Natural killer cell (primary cell): ENCODE measurements at places on chromosomes 6 and 20. TPM values are rescaled to one million over a fixed set of nuclear protein-coding genes. Genes with fewer than 3 reads are reported as not detected.

GRCh38 chr20:50584687-50585086 lies 74.5 kb downstream of the PTPN1 start:
- H3K4me3 ChIP-seq = no peak overlapping the region
- H3K27ac ChIP-seq = no peak overlapping the region
- H3K36me3 ChIP-seq = peaks cover 66% of the 10 kb centered on the region
- H3K4me1 ChIP-seq = no peaks in the 10 kb centered on the region
- DNase-seq = no peak

DNA sequence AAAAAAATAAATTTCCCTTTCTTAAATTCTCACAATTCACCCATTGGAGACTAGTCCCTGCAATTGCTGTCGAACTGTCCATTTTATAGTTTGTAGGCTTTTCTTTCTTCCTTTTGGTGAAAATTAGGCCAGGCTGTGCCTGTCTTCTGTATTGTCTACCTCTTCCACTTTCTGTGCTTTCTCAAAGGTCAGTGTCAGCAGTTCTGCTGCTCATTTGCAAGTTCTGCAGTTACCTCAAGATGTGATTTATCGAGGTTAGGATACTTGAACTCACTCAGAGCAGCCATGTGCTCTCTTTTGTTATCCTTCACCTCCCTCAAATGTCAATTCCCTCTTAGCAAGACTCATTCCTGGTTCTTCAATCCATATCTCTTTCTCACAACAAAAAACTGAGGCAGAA lies 179.1 kb downstream of the SLC35F1 start:
- DNase-seq = no peak
- no peak overlapping the region for H3K27ac ChIP-seq
- H3K36me3 ChIP-seq = no peaks in the 10 kb centered on the region
- H3K27me3 ChIP-seq = no peaks in the 10 kb centered on the region
- no peak overlapping the region for H3K4me3 ChIP-seq

- H3K36me3 ChIP-seq = no peaks in the 10 kb centered on the region
- H3K27me3 ChIP-seq = no peaks in the 10 kb centered on the region
- H3K4me3 ChIP-seq = no peak overlapping the region
These were observed 94.9 kb upstream of the C6orf118 start for GRCh38 chr6:165404296-165404695.

GRCh38 chr6:132907231-132907630 lies 92.9 kb downstream of the RPS12 start:
- H3K4me1 ChIP-seq = no peaks in the 10 kb centered on the region
- no peak overlapping the region for H3K27ac ChIP-seq
- peaks cover under 1% of the 10 kb centered on the region for H3K27me3 ChIP-seq
- no peak for DNase-seq
- H3K36me3 ChIP-seq = no peaks in the 10 kb centered on the region

DNA sequence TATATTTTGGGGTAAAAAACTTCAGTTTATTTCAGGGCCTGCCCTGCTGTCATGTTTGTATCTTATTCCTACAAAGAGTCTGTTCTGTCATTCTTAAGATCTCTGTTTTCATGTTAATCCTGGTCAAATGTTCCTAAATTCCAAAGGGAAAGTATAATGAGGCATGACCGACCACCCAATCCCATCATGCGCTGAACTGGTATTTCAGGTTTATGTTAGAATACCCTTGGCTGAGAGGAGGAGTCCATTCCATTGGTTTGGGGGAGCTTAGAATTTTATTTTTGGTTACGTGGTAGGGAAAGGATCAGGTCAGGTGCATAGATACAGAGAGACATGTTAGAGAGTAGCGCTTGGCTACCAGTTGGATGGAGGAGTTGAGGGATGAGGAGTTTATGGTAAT lies 25.7 kb downstream of the CFAP61 start:
- H3K4me3 ChIP-seq = no peak overlapping the region
- H3K4me1 ChIP-seq = no peaks in the 10 kb centered on the region
- no peak for DNase-seq
- peaks cover 2% of the 10 kb centered on the region for H3K27me3 ChIP-seq

TMEM217 gene
- total RNA-seq = 0.75 TPM

TREML4 gene
- 0.32 TPM for total RNA-seq

DNA sequence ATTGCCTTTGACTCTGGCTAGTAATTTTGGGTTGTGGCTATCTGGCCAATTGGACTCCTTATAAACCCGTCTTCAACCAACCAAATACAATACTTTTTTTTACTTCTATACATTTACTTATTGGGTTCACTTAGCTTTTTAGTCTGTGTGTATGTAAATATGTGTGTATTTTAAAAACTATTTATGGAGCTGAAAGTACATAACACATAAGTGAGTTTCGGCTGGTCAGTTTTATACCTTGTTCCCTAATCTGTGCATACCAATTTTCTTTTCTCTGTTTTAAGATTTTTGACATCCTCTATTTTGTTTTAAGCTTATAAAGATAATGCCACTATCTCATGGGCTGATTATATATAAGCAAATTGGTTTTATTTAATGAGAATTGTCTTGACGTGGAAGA lies 129.5 kb downstream of the LRRC1 start:
- H3K4me3 ChIP-seq = no peak overlapping the region
- H3K36me3 ChIP-seq = peaks cover 5% of the 10 kb centered on the region
- no peaks in the 10 kb centered on the region for H3K4me1 ChIP-seq
